NCI-H2081 treated with DMSO at 0.1 percent for 48 hours (cell line): ENCODE measurements at places on chromosomes 5 and 9.

- DNase-seq, result no peak
Measured at GRCh38 chr5:26881901-26882300, 156.5 kb downstream of the CDH9 start.

GRCh38 chr5:6655432-6655831, 22.2 kb downstream of the SRD5A1 start:
- DNase-seq, result no peak

DNA sequence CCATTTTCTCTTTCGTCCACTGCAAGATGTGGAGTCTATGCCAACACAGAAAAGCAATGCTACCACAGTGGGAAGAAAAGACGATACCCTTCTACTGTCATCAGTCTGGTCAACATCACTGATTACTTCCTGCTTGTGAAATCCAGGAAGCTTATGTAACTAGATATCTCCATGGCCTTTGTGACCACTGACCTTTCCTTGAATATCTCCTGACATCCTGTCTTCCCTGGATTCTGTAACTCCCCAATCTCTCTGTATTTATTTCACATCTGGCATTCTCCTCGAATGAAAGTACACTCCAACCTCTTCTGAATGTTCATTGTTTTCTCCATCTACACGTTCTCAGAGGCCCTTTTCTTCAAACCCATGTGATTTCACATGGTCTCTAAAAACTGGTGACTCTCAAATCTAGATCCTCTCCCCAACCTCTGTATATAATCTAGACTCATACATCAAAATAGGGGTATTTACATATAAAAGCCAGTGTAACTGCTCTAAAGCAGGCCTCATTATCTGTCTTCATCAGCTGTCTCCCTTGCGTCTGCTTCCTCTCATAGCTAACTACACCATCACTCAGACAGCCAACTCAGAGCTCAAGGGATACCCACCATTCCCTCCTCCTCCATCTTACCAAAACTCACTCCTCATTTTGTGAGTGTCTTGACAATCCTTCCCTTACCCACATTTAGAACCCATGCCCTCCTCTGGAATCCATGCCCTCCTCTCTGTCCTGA, 156.8 kb downstream of the SEMA5A start:
- DNase-seq, result no peak

GRCh38 chr5:76460104-76460503, 57.0 kb downstream of the IQGAP2 start:
- DNase-seq, result no peak

GRCh38 chr9:68955330-68955729, 58.6 kb downstream of the PRKACG start:
- no peak for DNase-seq

DNA sequence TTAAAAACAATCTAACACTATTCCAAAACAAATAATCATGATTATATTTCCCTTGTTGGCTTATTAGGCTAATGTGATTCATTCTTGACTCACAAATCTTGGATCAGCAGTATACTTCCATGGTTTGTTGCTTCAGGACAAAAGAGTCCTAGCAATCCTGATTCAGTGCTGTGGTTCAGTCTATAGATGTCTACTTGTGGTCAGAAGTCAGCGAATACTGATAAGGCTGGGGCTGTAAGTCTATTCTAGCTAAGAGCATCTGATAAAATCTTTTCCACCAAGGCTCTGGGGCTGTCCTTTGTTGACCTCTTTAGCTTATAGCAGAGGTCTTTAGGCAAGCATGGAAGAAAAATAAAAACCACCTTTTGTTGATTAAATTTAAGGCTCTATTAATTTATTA, 4.4 kb upstream of the SMIM3 start:
- DNase-seq, result no peak

DNA sequence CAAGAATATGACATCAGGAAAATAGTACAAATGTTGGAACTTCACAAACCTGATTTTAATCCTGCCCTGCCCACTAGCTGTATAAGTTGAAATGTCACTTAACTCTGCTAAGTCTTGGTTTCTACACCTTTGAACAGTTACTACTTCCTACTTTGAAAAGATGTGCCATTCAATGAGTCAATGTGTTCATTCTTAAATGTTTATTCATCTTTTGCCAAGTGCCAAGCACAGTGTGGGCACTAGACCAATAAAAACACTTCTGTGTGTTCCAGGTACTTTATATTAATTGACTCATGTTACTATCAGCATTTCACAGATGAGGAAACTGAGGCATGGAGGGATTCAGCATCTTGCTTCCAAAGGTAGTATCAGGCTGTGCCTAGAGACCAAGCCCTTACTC, 12.8 kb downstream of the PDCL start:
- no peak for DNase-seq

DNA sequence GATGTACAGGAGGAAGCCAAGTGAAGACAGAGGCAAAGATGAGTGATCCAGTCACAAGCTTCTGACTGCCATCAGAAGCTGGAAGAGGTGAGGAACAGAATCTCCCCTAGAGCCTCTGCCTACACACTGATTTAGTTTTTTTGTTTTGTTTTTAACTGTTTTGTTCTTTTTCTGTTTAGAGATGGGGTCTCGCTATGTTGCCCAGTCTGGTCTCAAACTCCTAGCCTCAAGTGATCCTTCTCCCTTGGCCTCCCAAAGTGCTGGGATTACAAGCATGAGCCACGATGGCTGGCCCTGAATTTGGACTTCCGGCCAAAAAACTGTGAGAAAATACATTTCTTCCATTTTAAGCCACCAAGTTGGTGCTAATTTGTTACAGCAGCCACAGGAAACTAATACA, 204.7 kb upstream of the ZNF608 start:
- no peak for DNase-seq

DNA sequence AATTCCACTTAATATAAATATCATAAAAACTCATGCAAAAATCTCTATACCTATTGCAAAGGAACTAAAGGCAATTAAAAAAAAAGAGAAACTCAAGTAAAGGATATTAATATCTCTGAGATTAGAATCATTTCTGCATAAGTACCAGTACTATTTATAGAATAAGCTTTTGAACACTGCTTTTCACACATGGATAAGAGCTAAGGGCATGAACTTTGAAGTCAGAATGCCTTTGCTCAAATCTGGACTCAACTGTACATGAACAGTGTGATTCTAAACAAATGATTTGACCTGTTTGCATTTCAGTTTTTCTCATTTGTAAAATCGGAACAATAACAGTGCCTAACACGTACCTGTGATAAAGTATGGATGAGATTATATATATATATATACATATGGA, 255.9 kb downstream of the EFNA5 start:
- no peak for DNase-seq

DNA sequence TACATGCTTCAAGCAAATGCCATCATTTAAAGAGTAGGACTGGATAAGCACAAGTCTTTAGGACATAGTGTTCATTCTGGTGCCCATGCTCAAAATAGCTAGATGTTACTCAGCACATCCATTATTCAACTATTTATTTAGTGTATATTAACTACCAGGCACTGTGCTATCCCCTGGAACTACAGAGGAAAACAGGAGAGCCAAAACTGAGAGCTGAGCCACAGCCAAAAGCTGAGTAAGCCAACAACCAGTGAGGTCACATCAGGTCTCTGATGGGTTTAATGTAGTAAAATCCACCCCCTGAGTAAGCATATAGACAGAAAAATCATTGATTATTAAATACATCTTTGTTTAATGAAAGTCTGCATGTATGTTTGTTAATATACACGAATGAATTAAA, 469.3 kb upstream of the DMAC1 start:
- no peak for DNase-seq

DNA sequence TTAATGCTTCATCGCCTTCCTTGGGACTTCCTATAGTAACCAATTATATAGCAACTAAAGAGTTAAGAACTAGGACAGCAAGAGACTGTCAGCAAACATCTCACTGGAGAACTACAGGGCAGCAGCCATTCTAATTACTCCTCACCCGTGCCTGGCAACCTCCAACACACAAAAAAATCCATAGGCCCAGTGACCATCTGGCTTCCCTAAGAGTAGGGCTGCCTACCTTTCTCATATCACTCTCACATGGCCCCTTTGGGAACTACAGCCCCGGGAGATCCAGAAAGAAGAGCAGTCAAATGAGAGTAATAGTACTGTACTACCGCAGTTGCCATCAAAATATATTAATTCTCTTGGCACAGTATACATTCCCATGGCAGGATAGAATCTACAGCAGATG, 5.7 kb downstream of the DCAF10 start:
- no peak for DNase-seq
